ENCODE measurements at places on chromosomes 2 and 18. TPM values are rescaled to one million over a fixed set of nuclear protein-coding genes. Genes with fewer than 3 reads are reported as not detected.

The HOXD10 gene
- not detected for total RNA-seq

The ZNG1B gene
- total RNA-seq = 31.7 TPM

The NCKAP5 gene
- total RNA-seq = 7.6 TPM

The PIEZO2 gene
- total RNA-seq = not detected

The PDE11A gene
- 0.19 TPM for total RNA-seq

The AQP12B gene
- total RNA-seq = not detected

The UGT1A3 gene
- 0.67 TPM for total RNA-seq
